ENCODE measurements at places on chromosomes 7 and 10.

GRCh38 chr7:50335795-50336754 lies 31.6 kb downstream of the IKZF1 start:
- no peak for DNase-seq

DNA sequence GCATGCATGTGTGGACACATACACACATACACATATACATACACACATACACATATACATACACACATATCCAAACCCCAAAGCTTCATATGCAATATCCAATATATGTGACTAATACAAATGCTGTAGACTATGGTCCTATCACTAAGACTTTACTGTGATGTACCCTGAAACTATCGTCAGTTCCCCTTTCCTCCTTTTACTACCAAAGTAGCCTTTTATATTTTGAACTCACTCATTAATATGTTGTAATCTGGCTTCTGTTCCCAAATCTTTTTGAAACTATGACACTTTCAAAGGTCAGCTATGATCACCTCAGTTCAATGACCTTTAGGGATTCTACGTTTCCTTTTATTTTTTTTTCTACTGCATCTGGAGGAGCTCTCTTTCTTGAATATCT lies 64.8 kb upstream of the TFEC start:
- no peak for DNase-seq

GRCh38 chr7:143325240-143325639 lies 9.3 kb downstream of the CLCN1 start:
- DNase-seq = no peak

DNA sequence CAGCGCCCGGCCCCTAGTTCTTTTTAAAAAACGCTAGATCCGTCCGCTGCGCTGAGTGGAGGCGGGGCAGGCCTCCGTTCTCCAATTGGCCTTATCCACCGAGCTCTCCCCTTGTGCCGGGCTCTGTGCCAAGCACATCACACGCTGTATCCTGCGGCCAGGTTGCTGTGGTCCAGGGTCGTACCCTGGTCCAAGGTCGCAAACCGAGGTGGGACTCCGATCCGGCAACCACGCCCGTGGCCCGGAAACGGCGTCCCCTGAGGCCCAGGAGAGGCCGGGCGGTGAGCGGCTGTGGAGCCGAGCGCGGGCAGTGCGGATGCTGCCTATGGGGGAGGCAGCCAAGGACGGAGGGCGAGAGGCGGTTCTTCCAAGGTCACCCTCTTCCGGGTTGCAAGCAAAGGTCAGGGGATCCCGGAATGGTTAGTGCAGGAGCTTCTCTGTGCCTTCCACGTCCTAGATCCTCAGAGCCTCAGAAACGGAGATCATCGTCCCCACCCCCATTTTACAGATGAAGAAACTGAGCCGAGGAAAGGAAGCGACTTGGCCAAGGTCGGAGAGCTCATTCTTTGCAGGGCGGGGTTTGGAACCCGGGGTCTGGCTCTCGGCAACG lies 72.4 kb upstream of the LRRC4 start:
- DNase-seq = no peak

- DNase-seq = no peak
These were observed 170.4 kb downstream of the BMPER start for GRCh38 chr7:34075523-34076370.

DNA sequence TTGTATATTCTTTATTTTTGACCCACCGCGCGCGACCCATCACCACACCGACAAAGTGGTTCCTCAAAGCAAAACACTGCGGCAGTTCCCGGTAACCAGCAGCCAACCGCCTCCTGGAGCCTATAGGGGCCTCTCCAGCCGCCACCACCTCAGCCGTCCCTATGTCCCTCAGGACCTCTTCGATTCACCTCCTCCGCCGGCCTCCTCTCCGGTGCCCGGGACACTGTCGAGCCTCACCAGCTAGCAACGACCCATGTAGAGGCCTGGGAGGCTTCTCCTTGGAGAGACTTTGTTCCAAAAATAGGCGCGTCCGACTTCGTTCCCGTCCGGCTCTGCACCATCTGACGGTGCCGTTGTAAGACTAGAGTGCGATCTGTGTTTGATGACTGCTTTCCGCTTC lies 158.8 kb downstream of the HGF start:
- DNase-seq = no peak

DNA sequence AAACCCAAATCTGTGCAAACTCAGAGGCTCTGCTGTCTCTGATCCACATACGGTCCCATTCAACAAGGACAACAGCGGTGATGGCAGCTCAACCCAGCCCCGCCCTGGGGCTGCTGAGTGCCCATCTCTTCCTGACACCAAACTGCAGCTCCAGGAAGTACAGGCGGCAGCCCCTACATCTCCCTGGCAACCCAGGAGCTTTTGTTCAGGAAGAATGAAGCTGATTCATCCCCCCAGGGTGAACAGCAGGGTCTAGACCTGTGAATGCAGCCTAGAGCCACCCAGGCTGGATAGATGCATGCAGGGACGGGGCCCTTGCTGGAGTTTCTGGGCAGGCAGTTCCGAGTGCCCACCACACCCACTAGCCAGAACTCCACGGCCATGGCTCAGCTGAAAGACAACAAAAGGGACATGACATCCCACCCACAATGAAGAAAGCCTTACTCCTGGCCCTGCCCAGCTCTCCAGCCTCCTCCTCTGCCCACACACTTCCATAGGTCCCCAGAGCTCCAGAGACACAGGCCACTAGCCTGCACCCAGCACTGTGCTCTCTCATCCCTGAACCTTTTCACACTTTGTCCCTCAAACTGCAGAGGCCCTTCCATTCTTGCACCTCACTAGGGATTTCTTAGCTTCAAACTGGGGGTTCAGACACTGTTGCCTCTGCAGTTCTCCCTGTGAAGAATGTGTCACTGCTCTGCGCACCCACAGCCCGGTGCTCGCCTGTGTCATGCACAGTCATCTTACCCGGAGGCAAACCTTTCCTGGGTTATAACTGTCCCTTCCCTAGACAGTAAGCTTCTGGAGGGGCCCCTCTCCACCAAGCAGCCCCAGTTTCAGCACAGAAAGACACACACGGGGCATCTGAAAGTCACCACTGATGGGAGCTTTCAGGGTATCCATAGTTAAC lies 99.1 kb downstream of the GRID1 start:
- DNase-seq = no peak

GRCh38 chr7:14851610-14852009 lies 50.9 kb downstream of the DGKB start:
- DNase-seq = no peak

DNA sequence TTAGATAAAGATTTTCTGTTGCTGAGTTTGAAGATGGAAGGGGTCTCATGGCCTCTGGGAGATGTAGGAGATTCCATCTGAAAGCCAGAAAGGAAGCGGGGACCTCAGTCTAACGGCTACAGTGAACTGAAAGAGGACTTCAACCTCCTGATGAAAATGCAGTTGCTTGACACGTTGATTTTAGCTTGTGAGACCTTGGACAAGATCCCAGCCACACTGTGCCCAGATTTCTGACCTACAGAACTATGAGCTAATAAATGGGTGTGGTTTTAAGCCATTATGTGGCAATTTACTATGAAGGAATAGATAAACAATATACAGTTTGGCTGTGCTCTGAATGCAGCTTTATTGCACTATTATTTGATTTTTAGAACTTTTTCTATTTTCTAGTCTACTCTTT lies 342.3 kb upstream of the SEMA3D start:
- DNase-seq = no peak

DNA sequence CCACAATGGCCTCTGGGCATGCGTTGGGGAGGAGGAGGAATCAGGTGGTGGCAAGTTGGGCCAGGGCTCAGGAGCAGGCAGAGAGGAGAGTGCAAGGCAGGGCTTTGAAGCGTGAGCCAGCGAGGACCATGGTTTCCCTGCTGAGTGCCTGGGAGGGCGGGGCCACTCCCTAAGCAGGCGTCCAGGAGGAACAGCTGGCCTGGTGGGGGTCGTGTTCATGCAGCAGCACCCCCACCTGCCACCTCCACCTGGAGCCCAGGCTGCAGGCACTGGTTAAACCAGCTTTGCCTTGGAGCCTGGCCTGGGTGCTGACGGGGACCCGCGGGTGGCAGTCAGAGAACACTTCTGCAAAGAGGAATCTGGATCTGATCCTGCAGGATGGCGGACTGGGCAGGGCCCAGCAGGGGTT lies 24.2 kb upstream of the AQP1 start:
- no peak for DNase-seq

DNA sequence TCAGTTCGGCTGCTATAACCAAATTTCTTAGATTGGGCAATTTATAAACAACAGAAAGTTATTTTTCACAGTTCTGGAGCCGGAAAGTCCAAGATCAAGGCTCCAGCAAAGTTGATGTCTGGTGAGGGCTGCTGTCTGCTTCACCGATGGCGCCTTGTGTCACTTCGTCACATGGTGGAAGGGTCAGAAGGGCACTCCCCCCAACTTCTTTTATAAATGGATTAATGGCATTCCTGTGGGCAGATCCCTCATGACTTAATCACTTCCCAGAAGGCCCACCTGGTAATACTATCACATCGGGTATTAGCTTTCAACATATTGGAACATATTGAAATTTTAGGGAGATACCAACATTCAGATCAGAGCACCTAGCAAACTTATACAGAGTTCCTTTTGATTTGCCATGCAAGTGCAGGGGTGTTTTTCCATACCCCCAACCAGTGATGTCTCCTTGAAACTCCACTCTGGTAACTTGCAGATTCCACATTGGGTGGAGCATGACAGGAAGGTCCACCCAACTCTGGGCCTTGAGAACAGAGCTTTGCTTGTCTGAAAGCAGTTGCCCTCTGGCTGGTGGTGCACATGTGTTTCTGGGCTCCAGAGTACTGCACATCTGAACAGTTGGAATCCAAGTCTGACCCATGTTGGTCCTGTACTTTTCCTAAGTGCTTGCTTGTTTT lies 85.1 kb upstream of the KMT2E start:
- DNase-seq = no peak

DNA sequence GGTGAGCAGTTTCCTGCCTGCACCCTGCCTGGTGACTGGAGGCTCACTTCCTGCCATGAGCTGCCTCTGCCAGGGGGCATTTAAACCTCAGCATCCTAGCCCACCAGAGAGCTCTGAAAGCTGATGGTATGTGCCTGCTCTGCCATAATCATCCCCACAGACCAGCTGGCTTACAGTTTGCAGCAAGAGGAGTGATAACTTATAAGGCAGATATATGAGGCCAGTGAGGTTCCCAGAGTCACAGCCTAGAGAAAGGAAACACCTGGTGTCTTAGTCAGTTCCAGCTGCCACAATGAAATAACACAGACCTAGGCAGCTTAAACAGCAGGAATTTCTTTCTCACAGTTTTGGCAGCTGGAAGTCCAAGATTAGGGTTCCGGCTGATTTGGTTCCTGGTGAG lies 232.0 kb downstream of the PAXIP1 start:
- no peak for DNase-seq

- no peak for DNase-seq
These were observed 707.9 kb downstream of the AUTS2 start for GRCh38 chr7:70306173-70306572.

DNA sequence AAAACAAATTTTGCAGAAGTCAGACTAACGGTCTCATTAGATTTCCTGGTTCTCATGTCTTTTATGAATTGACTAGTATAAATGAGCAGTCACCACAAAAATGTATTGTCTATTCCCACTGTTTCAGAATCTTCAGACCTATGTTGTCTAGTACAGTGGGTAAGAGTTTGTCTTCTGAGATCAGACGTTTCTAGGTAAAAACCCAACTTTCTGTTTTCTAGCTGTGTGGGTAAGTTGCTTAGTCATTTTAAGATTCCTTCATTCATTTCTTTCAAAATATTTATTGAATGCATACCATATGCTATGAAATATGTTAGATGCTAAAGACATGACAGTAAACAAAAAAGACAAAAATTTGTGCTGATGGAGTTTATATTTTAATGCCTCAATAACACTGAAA lies 156.3 kb downstream of the POLR1F start:
- no peak for DNase-seq

- no peak for DNase-seq
These were observed 53.8 kb downstream of the KDM7A start for GRCh38 chr7:140122965-140123364.

DNA sequence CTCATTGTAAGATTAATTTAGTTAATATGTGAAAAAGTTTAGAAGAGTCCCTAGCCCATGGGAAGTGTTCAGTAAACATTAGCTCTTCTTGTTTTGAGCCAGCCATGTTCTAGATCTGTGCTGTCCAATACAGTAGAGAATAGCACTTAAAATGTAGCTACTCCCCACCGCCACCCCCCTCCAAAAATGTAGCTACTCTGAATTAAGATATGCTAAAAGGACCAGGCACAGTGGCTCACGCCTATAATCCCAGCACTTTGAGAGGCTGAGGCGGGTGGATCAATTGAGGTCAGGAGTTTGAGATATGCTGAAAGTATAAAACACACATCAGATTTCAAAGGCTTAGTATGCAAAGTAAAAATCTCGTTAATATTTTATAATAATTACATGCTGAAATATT lies 47.3 kb upstream of the MXI1 start:
- no peak for DNase-seq

- DNase-seq = no peak
These were observed 89.2 kb downstream of the DIP2C start for GRCh38 chr10:600234-600633.

GRCh38 chr7:47847207-47847606 lies 101.1 kb downstream of the PKD1L1 start:
- no peak for DNase-seq

DNA sequence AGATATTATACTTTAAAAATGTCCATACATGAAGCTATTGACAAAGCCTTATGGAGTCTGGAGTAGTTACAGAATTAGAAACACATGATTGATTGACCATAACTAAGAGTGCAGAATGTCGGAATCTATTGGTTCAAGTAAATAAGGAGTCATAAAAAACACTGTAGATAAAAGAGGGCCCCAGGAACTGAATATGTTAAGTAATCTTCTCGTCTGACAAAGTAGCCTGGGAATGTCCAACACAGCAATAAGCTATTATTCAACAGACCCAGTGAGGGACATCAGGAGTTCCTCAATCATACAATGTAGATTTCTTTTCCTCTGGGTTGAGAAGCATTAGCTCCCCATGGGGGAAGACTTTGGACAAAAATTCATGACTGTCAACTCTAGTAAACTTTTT lies 782.0 kb downstream of the SUGCT start:
- no peak for DNase-seq

GRCh38 chr7:27946351-27946750 lies 206.4 kb downstream of the TAX1BP1 start:
- DNase-seq = no peak
